ENCODE measurements at places on chromosomes 3 and 15. TPM values are rescaled to one million over a fixed set of nuclear protein-coding genes. Genes with fewer than 3 reads are reported as not detected.

CKMT1A gene
- total RNA-seq: 0.41 TPM

GRCh38 chr15:35211240-35211902 lies 126.3 kb upstream of the NANOGP8 start:
- no peak overlapping the region for H3K4me3 ChIP-seq
- H3K27me3 ChIP-seq: no peaks in the 10 kb centered on the region
- H3K27ac ChIP-seq: no peak overlapping the region
- no peak for DNase-seq
- no peaks in the 10 kb centered on the region for H3K36me3 ChIP-seq

GRCh38 chr15:100614918-100615317 lies 12.5 kb downstream of the ASB7 start:
- H3K4me3 ChIP-seq: no peak overlapping the region
- H3K27ac ChIP-seq: no peak overlapping the region
- no peaks in the 10 kb centered on the region for H3K27me3 ChIP-seq
- peaks cover 4% of the 10 kb centered on the region for H3K4me1 ChIP-seq

ATP13A5 gene
- not detected for total RNA-seq

MYO5A gene
- total RNA-seq: 13.2 TPM

MYLK gene
- not detected for total RNA-seq

- no peak overlapping the region for H3K27ac ChIP-seq
- no peak overlapping the region for H3K4me3 ChIP-seq
- peaks cover 15% of the 10 kb centered on the region for H3K27me3 ChIP-seq
These were observed 10.1 kb downstream of the MNS1 start for GRCh38 chr15:56454836-56455235.

DNA sequence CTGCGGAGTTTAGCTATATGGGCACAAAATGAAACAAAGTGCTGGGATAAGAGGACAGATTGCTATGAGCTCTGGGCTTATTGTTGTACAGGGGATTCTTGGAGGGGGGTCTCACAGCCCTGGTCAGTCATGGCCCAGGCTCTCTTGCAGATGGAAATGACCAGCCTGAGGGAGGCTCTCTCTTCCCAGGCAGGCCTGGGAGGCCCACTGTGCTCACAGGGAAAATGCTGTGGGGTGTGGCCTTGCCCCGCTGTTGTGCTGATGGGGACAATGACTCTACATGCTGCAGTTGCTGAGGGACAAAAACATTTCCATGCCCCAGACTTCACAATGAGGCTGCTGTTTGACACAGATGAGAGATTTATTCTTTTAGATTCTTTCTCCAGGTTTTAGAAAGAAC lies 202.2 kb downstream of the KLF13 start:
- H3K4me3 ChIP-seq: no peak overlapping the region
- H3K27ac ChIP-seq: no peak overlapping the region
- H3K36me3 ChIP-seq: no peaks in the 10 kb centered on the region
- no peak for DNase-seq
- H3K4me1 ChIP-seq: no peaks in the 10 kb centered on the region

UTS2B gene
- not detected for total RNA-seq

GRCh38 chr15:25734680-25735355 lies 128.3 kb downstream of the ATP10A start:
- H3K36me3 ChIP-seq: peaks cover 8% of the 10 kb centered on the region
- no peak overlapping the region for H3K27ac ChIP-seq
- H3K27me3 ChIP-seq: no peaks in the 10 kb centered on the region
- H3K4me3 ChIP-seq: no peak overlapping the region
- H3K4me1 ChIP-seq: peaks cover 7% of the 10 kb centered on the region
- no peak for DNase-seq

DNA sequence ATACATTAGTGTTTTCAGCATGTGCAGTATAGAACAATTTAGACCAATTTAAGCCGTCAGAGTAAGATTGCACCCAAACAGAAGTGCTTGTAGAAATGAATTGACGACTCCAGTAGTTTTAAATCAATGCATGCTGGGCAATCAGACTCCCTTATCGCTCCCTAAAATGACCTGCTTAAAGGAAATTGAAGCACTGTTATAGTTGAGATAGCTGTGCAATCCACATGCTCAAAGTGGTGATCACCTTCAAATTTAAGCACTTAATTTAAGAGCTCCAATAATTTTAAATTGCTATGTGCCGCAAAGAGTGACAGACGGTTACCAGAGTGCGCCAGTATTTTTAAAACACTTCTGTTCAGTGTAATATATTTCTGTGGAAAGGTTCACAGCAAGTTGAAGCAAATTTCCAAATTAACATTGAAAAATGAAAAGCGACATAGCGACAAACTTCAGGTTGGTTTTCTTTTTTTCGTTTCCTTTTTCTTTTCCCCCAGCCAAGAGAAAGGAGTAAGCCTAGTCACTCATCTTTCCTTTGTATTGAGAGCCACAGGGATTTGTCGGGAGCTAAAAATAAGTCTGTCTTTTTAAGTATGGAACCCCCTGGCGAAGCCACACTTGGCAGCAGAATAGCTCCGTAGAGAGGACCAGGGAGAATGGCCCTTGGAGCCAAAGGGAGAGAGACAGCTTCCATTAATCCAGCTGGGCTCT lies 436.4 kb upstream of the RBMS3 start:
- H3K4me1 ChIP-seq: peaks cover 5% of the 10 kb centered on the region
- peaks cover 2% of the 10 kb centered on the region for H3K27me3 ChIP-seq
- DNase-seq: no peak
- no peaks in the 10 kb centered on the region for H3K36me3 ChIP-seq

TFRC gene
- 442 TPM for total RNA-seq

DNA sequence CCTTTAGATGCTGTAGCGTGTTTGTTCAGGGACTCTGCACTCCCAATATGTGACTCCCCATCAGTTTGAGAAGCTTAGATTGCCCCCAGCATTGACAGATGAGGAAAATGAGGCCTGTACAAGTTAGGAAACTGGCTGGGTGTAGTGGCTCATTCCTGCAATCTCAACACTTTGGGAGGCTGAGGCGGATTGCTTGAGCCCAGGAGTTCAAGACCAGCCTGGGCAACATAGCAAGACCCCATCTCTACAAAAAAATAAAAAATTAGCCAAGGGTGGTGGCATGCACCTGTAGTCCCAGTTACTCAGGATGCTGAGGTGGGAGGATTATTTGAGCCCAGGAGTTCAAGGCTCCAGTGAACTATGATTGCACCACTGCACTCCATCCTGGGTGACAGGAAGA lies 14.0 kb upstream of the PTPN23 start:
- peaks cover 7% of the 10 kb centered on the region for H3K27me3 ChIP-seq
- peaks cover 4% of the 10 kb centered on the region for H3K36me3 ChIP-seq
- no peak for DNase-seq
- no peak overlapping the region for H3K27ac ChIP-seq
- no peak overlapping the region for H3K4me3 ChIP-seq

DNA sequence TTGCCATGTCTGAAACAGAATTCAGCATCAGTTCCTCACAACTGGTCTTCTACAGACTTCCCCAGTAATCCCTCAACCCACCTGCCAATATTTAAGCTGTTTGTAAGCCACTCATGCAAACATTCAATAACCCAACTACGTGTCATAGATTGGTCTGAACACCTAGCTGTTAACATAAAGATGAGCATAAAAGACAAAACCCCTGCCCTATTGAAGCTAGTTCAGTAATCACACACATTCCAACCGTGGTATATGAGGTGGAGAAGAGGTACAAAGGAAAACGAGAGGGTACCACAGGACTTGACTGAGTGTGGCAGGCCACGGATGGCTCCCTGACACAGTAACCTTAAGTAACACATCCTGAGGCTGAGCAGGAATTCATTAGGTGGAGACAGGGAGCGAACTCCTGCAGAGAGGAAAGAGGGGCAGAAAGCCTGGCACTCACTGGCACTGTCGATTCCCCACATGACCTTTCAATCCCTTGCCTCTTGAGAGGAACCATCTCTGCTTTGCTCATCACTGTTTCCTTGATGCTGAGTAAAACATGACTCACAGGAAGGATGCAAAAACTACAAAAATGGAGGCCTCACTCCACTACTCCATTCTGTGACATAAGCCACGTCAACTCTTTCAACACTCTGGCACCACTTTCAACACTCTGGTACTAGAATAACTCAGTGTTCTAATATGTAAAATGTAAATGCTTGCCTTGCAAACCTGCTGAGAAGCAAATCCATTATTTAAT lies 31.3 kb downstream of the RPN1 start:
- peaks cover 44% of the 10 kb centered on the region for H3K36me3 ChIP-seq
- H3K4me1 ChIP-seq: peaks cover 32% of the 10 kb centered on the region
- peak overlapping the region; percentile 95 for H3K4me3 ChIP-seq
- peak overlapping the region; percentile 89 for H3K27ac ChIP-seq

GRCh38 chr15:59739557-59740186 lies 50.6 kb upstream of the BNIP2 start:
- H3K4me1 ChIP-seq: no peaks in the 10 kb centered on the region
- peaks cover 7% of the 10 kb centered on the region for H3K27me3 ChIP-seq

SLC9A9 gene
- 0.33 TPM for total RNA-seq

IMPG2 gene
- total RNA-seq: 0.07 TPM

RNU5B-1 gene
- not detected for total RNA-seq

GRCh38 chr3:135069406-135069805 lies 274.3 kb downstream of the EPHB1 start:
- DNase-seq: no peak
- no peak overlapping the region for H3K4me3 ChIP-seq
- H3K4me1 ChIP-seq: no peaks in the 10 kb centered on the region

ATP13A4 gene
- total RNA-seq: 2.8 TPM

GRCh38 chr3:193831495-193832455 lies 238.8 kb downstream of the OPA1 start:
- H3K27ac ChIP-seq: no peak overlapping the region
- no peak for DNase-seq
- H3K27me3 ChIP-seq: peaks cover 2% of the 10 kb centered on the region
- H3K4me1 ChIP-seq: peaks cover 2% of the 10 kb centered on the region

DNA sequence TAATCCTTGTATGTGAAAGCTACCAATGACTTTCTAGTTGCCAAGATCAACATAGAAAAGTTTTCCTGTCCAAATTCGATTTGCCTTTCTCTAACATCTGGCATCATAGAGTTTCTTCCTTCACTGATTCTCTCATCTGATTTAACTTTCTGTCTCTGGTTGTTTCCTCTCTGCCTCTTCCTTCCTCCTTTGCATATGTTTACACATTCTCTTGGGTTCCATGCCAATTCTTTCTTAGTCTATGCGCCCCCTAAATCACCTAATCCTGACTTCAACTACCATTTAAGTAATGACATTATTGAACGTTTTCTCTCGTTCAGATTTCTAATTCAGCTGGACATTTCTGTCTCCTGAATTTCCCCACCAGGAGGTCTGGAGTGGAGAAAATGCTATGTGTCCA lies 561.9 kb upstream of the TGFBR2 start:
- DNase-seq: no peak
- peaks cover 18% of the 10 kb centered on the region for H3K27me3 ChIP-seq
- H3K36me3 ChIP-seq: no peaks in the 10 kb centered on the region
- H3K27ac ChIP-seq: no peak overlapping the region
- H3K4me1 ChIP-seq: no peaks in the 10 kb centered on the region

- peak overlapping the region; percentile 22 for H3K27ac ChIP-seq
- DNase-seq: peak; percentile 42
- H3K36me3 ChIP-seq: no peaks in the 10 kb centered on the region
- peak overlapping the region; percentile 80 for H3K4me3 ChIP-seq
- H3K4me1 ChIP-seq: peaks cover 17% of the 10 kb centered on the region
- H3K27me3 ChIP-seq: no peaks in the 10 kb centered on the region
These were observed 89.5 kb downstream of the EOMES start for GRCh38 chr3:27632431-27633223.

GRCh38 chr3:44353355-44353924 lies 14.9 kb downstream of the TCAIM start:
- no peak for DNase-seq
- peaks cover 21% of the 10 kb centered on the region for H3K36me3 ChIP-seq
- no peak overlapping the region for H3K27ac ChIP-seq
- no peak overlapping the region for H3K4me3 ChIP-seq
- no peaks in the 10 kb centered on the region for H3K27me3 ChIP-seq

DNA sequence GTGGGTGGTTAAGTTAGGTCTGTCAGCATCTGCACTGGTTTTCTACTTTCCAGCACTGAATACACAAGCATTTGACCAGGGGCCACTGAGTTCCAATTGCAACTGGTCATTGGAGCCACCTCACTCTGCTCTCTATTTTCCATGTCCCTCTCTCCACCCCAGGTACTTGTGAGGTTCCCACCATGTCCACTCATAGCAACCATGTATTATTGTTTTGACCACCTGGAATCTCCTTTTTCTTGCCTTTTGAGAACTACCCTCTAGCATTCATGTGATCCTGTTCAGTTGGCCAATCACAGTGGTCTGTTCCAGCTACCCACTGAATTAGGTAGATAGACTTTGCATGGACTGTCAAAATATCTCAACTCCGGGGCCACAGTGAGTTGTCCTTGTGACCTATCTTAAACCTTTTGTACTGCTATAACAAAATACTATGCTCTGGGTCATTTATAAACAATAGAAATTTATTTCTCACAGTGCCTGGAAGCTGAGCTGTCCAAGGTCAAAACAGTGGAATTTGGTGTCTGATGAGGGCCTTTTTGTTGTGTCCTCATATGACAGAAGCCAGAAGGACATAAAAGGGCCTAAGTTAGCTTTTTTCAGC lies 20.2 kb upstream of the TM4SF18 start:
- H3K27me3 ChIP-seq: peaks cover 4% of the 10 kb centered on the region
- no peaks in the 10 kb centered on the region for H3K4me1 ChIP-seq
- H3K36me3 ChIP-seq: no peaks in the 10 kb centered on the region
- H3K27ac ChIP-seq: no peak overlapping the region
- DNase-seq: no peak
- no peak overlapping the region for H3K4me3 ChIP-seq

DNA sequence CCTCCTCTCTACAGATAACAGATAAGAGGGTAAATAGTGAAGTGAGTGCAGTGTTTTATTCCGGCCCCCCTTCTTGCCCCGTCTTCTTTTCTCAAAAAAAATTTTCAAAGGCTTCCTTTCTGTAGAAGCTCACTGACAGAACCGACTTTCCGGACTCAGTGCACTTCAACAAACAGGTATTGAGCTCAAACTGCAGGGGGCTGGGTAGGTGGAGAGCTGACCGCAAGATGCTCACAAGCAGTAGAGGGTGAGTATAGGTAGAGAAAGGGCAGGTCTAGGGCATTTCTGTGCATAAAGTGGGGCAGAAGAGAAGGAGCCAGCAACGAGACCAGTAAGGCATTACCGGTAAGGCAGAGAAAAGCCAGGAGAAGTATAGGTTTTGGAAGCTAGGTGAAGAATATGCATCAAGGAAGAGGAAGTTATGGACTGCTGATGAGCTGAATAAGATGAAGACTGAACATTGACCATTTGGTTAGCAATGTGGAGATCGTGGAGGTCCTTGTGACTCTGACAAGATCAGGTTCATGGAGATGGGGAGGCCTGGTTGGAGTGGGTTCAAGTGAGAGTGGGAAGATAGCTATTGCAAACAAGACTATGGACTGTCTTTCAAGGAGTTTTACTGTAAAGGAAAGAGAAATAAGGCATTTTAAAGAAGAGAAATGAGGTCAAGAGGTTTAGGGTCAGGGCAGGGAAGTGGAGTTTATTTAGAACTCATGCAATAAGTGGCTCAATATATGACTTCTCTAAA lies 97.4 kb downstream of the ST6GAL1 start:
- peak overlapping the region; percentile 79 for H3K4me3 ChIP-seq
- peaks cover 54% of the 10 kb centered on the region for H3K36me3 ChIP-seq
- H3K27me3 ChIP-seq: no peaks in the 10 kb centered on the region
- DNase-seq: peak; percentile 69
